ENCODE measurements at places on chromosomes 5 and 9.

- no peak for DNase-seq
Observed at GRCh38 chr9:135022191-135022870, 65.1 kb upstream of the OLFM1 start.

- DNase-seq = no peak
Observed at GRCh38 chr5:178797101-178797521, 62.6 kb upstream of the ZNF354B start.

GRCh38 chr5:131980696-131981095, 30.8 kb downstream of the ACSL6 start:
- no peak for DNase-seq

DNA sequence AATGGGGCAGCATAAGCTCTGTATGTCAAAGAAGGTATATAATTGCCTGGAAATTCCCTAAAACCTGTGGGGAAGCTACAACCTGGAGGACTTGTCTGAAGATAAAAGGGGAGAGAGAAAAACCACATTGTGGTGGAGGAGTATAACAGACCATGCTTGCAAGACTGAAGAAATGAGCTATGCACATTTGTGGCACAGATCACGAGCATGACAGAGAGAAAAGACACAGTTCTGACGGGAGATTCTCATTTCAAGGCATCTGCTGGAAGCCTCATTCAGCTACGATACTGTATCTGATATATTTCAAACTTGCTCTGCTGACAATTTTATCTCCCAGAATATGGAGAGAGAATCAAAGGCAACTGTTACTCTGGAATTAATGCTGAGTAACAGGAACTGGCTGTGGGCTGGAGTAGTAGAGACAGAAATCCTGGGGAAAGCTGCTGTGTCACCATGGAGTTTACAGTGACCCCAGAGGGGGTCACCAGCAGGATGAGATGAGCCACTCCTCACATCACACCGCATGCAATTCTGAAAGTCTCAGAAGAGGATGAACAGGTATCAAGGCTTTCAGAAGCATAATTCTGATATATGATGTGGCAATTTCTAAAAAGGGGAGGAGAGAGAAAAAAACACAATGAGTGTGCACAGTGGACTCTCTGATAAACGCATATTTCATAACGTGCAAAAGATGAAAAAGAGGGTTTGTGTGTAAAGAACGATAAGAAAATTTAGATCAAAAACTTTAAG, 528.8 kb downstream of the IRX1 start:
- DNase-seq = no peak

- no peak for DNase-seq
Observed at GRCh38 chr5:42520203-42520602, 97.0 kb downstream of the GHR start.

- DNase-seq = no peak
Observed at GRCh38 chr5:32358611-32359010, 45.9 kb upstream of the MTMR12 start.

DNA sequence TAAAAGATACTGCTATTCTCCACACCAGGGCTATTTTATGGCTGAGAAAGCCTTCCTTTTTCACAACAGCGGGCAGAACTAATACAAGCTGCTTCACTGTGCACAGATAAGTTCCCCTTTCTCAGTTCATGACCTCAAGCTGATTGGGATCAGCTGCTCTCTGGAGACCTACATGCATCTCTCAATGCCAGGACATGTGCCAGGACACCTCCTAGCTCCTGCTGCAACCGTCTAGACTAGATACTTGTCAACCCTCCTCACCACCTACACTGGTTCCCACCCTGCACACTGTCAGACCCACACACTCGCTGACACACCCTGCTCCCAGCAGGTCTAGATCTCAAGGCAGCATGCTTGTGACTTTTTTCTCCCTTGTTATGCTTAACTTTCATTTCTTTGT, 39.8 kb downstream of the STARD4 start:
- no peak for DNase-seq

- no peak for DNase-seq
Observed at GRCh38 chr5:52607227-52607824, 180.4 kb upstream of the ITGA1 start.

GRCh38 chr5:91417219-91417618, 34.1 kb upstream of the ARRDC3 start:
- no peak for DNase-seq

DNA sequence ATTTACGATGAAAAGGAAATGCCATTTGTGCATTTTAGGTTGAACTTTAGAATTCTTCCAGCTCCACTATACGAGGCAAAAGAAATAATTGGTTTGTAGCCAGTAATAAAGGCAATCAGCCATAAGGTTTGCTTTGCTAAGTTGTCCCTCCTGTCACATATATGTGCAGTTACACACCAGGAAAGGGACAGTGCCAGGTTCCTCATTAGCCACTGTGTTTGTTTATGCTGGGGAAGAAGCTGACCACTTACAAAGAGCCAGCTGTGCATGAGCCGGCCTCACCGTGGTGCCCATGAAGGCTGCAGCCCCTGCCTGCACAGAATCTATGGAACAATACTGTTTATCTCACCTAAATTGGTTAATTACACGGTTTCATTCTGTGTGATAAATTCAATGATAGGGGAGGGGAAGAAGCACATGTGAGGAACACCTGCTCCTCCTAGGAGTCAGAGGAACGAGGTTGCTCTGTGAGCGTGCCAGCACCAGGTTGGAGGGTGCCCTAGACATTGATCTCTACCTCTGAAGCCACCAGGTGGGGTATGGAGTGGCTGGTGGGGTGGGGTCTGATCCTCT, 173.8 kb upstream of the DAP start:
- no peak for DNase-seq

DNA sequence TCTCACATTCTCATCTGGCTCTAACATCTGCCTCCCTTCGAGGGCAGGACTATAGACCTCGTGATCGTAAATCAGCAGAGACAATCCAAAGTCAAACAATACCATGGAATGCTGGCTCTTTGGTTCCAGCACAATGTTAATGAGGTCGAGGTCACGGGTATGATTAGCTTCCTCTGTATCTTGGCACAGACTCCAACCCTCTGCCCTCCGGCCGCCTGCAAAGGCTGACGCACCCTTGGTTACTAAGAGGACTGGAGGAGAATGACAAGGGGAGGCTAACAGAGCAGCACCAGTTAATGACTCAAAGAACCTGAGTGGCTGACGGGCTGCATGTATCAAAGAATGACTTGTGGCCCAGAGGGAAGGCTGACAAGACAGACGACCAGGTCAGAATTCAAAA, 10.1 kb downstream of the LHFPL2 start:
- DNase-seq = peak; percentile 65

GRCh38 chr5:133220851-133221674, 169.2 kb downstream of the HSPA4 start:
- no peak for DNase-seq

GRCh38 chr9:82331079-82331478, 342.5 kb downstream of the SPATA31D1 start:
- DNase-seq = no peak

- DNase-seq = no peak
Observed at GRCh38 chr5:132788990-132789886, 12.2 kb upstream of the SEPTIN8 start.

- no peak for DNase-seq
Observed at GRCh38 chr9:113973963-113974413, 97.9 kb downstream of the ZNF618 start.

DNA sequence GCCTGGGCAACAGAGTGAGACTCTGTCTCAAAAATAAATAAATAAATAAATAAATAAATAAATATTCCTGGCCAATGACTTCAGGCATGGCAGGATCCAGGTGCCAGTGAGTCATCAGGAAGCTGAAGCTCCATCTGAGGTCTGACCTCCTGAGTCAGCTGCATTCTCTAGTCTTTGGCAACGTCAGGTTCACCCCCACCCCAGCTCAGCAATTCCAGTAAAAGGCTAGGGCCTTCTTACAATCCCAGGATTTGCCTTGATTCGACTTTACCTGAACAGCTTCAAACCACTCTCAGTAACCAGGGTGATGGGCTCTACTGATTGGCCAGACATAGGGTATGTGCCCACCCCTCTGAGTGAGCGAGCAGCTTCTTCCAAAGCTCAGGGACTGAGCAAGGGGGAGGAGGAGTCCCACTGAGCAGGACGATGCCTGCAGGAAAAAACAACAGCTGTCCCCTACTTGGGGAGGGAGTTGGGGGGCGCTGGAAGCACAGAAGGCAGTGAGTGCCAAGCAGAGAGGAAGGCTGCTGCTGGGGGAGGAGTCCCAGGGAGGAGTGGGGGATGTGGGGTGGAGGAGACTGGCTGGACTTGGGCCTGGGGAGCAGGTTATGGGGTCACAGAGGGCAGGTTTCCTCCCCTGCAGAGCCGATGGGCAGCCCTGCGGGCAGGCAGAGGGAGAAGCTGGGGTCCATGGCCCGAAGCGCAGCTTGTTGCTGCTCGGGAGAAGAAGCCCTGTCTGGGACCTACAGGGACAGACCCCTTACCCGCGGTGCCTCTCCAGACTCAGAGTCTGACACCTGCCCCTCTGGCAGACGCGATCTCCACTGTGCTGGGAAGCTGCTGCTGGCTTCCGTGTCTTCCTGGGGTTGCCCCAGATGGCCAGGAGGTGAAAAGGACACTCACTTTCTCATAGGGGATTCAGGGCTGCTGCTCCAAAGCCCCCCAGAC, 25.9 kb upstream of the UNC5A start:
- no peak for DNase-seq

GRCh38 chr9:85056203-85056572, 386.7 kb downstream of the NTRK2 start:
- no peak for DNase-seq

GRCh38 chr5:61401726-61402125, 69.7 kb downstream of the ZSWIM6 start:
- no peak for DNase-seq

- DNase-seq = no peak
Observed at GRCh38 chr5:102922111-102922720, 167.1 kb downstream of the PAM start.

DNA sequence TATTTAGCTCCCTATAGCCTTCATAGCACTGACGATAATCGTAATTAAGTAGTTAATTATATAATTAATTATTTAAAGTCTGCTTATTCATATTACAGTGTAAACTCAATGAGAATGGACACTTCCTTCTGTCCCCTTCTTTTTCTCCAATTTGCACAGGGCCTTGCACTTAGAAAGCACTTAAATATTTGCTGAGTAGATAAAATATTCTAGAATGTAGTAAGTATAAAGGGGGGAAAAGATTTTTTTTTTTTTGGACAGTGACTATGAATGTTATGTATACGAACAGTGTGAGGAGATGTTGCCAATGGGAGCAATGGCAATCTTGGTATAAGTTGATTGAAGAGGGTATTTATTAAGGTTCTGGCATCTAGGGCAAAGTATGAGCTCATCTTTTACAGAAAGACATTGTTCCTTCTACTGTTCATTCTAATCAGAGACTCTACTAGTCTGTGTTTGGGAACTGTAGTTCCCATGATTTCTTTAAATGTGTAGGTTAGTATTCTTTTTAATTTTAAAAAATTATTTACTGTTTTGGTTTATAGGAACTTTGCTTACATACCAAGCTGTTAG, 49.4 kb downstream of the YTHDC2 start:
- no peak for DNase-seq

DNA sequence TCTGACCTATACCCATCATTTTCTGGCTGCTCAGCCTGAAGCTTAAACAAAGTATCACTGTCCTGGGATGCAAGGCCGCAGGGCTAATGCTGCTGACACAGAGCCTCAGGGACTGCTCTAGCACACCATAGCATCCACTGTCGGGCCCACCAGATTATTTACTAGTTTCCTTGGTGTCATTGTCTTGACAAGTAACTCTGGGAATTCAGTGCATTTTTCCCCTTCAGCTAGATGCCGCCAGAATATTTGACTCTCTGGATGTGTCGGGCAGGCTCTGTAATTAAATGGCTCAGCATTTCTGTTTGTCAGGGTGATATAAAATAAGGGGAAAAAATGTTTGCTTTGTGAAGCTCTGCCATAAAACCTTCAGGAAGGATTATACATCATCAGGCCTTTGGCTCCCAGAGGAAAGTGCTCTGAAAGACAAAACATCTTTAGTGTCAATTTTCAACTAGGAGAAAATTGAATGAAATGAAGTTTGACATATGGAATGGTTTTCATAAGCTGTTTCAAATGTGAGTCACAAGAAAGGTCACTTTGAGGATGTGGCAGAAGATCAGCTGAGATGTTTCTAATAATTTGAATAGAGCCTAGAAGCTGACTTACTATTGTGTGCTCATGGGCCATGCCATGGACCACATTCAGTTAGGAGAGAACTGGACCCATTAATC, 350.1 kb downstream of the TMEM232 start:
- no peak for DNase-seq

DNA sequence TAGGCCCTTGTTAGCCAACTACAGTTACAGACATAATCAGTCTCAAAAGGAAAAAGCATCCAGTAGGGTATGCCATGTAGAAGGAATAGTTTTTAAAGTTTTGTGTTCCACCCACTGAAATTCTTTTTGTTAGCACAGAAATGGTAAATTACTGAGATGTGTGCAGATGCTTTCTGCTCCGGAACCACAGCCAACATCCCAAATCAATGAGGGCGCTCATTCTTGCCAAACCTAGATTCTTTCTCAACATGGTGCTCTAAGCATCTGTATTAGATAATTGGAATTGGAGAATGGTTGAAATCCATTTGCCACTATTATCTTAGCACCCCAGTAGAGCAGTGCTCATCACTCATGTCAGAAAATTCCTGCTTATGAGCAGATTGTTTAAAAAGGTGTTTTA, 127.8 kb downstream of the SEC61B start:
- no peak for DNase-seq

GRCh38 chr5:74332682-74333081, 307.8 kb downstream of the ENC1 start:
- no peak for DNase-seq

DNA sequence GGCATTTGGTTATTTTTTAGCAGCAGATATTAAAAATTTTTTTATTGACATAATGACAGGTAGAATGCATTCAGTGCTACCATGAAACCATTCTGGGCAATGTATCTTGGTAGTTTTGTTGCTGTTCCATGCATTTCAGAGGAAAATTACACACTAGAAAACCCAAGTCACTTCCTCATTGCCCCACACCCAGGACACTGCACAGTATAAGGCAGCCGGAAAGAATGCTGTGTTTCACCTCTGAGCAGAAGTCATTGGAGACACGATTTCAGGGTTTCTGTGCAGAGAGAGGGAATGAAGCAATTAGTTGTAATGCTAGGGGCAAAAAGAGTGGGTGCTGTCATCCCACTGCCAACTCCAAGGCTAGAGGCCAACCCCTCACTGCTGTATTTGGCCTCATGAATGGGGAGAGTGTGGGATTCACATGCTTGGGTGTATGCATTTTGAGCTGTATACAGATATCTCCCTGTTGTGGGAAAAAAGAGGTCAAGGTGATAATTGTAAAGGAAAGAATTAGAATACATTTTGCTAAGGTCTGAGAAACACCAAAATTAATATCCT, 290.5 kb downstream of the BNC2 start:
- DNase-seq = no peak

- no peak for DNase-seq
Observed at GRCh38 chr9:134951994-134952393, 34.3 kb upstream of the FCN1 start.
